ENCODE measurements at places on chromosomes 1 and 21.

DNA sequence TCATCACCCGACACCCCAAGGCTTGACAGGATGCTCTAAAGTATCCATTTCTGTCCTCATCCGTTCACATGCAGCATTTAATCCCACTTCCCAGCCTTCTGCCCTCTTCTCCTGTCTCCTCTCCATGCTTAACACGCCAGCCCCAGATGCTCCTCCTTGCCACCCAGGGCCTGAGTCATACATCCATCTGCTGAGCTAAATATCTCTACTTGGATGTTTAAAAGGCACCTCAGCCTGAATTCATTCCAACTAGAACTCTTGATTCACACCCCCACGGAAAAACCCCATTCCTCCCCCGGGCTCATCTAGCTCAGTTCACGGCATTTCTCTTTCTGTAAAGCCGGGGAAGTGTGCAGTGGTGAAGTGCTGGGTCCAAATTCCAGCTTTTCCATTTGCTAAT, 27.7 kb downstream of the TEX35 start:
- no peak for DNase-seq

DNA sequence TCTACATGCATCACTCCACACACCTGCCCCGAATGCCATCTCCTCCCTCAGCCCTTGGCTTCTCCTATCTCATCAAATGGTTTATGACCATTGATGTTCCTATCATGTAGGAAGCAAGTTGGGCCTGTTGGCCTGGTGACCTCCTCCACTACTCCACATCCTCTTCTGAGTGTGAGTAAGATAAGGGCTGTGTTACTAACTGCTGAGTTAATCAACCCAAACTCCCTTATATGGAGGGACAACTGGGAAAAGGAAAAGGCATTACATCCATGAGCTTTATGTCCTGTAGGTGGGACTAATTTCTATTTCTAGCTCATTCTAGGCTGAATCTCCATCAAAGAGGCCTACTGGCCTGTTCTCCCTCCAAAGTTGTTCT, 57.6 kb downstream of the WLS start:
- no peak for DNase-seq

GRCh38 chr1:153631047-153632022, 2.5 kb upstream of the CHTOP start:
- DNase-seq, result no peak

- no peak for DNase-seq
These were observed 96.9 kb downstream of the GRIK3 start for GRCh38 chr1:36937371-36937770.

GRCh38 chr21:22314963-22315362, 1316.8 kb downstream of the NCAM2 start:
- DNase-seq, result no peak

DNA sequence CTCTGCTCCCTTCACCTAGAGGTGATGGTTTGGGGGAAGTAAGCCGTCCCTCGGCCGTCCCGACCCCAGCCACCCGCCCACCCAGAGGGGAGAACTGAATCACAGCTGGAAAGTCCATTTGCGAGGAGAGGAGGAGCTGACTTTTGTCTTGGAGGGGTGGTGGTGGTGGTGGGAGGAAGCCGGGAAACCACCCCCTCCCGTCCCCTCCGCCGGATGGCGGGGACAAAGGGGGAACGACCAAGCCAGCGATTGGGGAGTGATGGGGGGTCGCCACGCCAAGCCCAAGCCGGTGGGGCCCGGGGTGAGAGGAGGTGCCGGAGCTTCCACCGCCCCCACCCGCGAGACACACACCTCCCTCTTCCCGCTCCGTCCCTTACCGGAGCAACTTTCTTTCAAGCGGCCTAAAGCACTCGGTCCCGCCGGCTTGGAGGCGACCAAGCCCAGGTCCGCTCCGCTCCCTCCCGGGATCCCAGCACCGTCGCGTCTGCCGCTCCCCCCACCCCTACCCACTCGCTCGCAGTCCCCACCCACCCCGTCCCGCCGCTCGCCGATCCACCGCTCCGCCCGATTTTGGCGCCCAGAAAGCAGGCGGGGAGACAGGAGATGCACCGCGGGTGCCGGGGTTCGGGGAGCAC, 540 bp downstream of the ARHGEF2 start:
- DNase-seq, result no peak

DNA sequence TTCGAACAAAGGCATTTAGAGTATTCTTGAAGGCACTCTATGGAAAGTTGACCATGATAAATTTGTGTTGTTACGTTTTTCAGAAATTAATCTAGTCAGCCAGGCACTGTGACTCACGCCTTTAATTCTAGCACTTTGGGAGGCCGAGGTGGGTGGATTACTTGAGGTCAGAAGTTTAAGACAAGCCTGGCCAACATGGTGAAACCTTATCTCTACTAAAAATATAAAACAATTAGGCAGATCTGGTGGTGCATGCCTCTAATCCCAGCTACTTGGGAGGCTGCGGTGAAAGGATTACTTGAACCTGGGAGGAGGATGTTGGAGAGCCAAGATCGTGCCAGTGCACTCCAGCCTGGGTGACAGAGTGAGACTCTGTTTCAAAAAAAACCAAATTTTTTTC, 130.6 kb upstream of the BRINP3 start:
- DNase-seq, result no peak

All from left renal cortex interstitium (tissue), 4 donors.